ENCODE measurements at places on chromosomes 11 and 22.

DNA sequence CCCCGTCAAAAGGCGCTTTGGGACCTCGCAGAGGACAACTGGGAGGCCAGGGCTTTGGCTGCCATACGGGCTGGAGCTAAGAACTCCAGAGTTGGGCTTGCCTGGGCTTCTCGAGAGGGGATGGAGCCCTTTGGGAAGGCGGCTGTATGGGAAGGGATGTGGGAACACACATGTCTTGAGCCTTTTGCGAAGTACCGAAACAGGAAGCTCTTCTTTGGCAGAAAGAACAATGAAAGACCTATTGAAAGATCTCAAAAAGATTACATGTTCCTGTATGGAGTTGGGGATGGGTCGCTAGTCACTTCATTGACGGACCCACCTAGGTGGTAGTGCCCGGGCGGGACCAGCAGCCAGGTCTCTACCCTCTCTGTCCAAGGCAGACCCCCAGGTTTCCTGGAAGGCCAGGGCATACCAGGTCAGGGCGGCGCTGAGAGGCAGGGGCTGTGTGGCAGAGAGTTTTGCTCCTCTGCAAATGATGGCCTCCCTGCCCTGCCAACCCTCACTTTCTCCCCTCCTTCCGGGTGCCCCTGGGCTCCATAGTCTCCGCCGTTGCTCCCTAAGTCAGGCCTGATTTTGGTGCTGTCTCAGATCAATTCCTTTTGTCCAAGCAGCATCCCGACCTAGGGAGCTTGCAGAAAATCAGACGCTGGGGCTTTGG is 1.0 kb downstream of the ST14 start:
- DNase-seq: peak; percentile 20

GRCh38 chr11:133903056-133903455 is 53.7 kb downstream of the IGSF9B start:
- no peak for DNase-seq

DNA sequence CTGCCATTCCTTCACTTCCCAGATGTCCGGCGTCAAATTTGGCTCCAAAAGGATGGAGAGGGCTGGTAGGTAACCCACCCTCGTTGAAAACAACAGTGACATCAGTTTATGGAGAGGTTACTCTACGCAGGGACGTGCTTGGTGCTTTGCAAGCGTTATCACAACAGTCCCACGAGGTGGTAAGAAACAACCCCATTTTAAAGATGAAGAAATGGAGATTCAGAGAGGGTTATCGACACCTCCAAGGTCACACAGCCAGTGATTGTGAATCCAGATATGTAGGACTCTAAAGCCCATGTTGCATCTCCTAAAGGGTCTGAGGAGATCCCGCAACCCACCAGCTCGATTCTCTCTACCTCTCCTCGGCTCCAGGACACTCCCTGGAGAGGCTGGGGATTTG is 773 bp downstream of the MIAT start:
- DNase-seq: no peak

GRCh38 chr11:12682288-12682687 is 8.1 kb downstream of the TEAD1 start:
- no peak for DNase-seq

DNA sequence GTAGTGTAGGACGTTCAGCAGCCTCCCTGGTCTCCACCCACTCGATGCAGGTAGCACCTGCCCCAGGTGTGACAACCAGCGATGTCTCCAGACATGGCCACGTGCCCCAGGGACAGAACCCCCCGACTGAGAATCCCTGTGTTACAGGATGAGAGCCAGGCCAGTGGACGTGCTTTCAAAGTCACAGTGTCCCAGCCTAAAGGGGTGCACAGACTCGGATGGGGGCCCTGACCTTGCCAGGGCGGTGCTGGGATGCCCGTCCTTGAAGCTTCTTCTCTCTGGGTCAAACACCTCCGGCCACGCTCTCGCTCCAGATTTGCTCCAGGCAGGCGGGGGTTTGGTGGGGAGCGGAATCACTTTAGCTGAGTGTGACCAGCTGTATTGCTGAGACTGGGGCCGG is 23.3 kb upstream of the GAL start:
- DNase-seq: no peak

DNA sequence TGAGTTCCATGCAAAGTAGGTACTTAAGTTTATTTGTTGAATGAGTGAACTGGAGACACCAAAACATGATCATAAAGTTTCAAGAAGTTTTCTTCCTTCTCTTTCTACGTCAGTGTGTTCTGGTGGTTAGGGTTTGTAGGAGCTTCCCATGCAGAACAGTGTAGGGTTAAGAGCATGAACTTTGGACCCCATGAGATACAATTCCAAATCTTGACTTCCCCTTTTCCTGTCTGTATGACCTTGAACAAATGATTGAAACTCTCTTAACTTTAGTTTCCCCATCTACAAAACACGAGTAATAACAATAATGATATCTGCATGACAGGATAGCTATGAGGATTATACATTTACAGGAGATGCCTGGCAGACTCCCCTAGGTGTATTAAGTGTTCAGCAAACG is 41.0 kb upstream of the TENM4 start:
- no peak for DNase-seq

- DNase-seq: no peak
These were observed 16.4 kb upstream of the PAMR1 start for GRCh38 chr11:35541621-35542375.

DNA sequence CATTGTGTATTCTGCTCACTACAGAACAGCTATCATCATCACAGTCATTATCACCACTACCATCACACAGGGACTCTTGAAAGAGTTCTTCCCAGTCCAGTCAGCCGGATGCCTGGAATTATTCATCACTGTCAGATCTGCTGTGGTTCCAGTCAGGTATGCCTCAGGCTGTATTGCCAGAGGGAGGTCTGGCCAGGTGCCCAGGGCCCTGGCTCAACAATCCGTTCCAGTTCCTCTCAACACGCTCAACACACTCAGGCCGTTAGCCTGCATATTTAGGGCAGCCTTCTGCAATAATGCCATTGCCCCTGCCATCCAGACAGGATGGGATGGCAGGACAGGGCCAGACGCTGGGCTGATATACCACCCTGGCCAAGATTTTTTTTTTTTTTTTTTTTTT is 28.6 kb upstream of the RASL10A start:
- peak; percentile 91 for DNase-seq

- no peak for DNase-seq
These were observed 10.5 kb upstream of the SIGIRR start for GRCh38 chr11:425301-425700.

DNA sequence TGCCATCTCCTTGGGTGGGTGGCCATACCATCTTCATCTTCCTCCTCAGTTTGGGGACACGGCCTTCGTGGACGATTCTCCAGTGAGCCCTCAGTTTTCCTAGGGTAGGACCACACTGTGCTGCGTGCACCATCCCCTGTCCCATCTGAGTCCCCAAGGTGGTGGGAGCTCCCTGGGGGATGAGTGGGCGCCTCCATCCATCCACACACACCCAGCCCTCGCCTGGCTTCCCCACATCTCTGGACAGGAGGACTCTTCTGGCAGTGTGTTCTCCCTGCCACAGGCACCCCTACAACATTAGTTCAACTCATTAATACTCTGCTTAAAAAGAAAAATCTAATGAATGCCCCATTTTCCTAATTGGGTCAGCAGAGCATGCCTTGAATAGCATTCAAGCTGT is 408.5 kb downstream of the SHANK2 start:
- DNase-seq: no peak

GRCh38 chr11:110026858-110027626 is 66.2 kb upstream of the ZC3H12C start:
- DNase-seq: no peak

DNA sequence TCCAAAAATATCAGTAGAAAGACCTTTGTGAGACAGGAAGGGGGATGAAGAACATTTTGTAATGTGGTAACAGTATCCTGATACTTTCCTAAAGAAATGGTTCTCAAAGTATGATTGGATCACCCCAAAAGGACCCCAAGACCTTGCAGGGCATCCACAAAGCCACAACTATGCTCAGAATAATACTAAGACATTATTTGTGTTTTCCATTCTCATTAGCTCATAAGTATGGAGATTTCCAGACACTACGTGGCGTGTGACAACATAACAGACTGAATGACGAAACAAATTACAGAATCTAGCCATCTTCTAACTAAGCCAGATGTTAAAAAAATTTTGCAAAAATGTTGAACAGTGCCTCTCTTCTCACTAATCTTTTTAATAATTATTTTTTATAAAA is 24.9 kb downstream of the CHEK2 start:
- DNase-seq: no peak

DNA sequence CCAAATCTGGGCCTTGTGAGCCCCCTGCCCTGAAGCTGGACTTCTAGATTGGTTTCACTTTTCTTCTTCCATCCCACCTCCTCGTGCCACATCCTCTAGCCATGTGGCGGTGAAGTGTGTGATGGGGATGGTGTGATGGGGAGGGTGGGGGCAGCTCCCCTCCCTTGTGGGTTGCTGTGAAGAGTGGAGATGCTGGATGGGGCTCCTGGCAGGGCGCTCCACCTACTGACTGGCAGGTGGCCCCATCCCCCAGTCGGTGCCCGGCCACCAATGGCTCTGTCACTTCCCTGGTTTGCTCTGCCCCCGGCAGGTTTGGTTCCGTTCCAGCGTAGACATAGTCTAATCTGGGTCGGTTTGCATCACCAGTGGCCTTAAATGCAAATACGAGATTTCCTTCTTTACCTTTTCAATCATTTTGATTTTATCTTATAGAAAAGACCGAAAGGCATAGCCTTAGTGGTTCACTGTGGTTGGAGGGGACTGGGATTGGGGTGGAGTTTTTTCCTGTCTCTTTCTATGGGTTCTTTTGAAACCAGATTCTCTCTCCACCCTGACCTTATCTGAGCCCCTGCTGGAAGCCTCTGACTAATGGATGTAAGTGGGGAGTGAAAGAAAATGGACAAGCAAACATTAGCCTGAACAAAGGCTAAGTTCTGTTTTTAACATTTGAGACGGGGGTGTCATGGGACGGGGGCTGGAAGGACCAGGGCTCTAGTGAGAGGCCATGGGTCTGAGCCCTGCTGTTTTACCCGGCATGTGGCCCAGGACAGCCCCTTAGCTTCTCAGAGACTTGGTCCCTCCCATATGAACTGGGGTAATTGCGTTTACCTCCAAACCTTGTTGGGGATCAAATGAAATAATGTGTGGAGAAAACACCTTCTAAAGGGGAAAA is 149.3 kb downstream of the CACNA1I start:
- DNase-seq: no peak

- no peak for DNase-seq
These were observed 323.7 kb downstream of the BRD1 start for GRCh38 chr22:49503896-49504521.

- DNase-seq: no peak
These were observed 34.6 kb upstream of the SHANK2 start for GRCh38 chr11:71286701-71287643.

- DNase-seq: peak; percentile 29
These were observed 63.5 kb upstream of the PHOX2A start for GRCh38 chr11:72307439-72307838.

GRCh38 chr22:50076646-50077535 is 8.3 kb downstream of the MLC1 start:
- no peak for DNase-seq

GRCh38 chr11:27060816-27061460 is 20.3 kb downstream of the BBOX1 start:
- DNase-seq: no peak

- no peak for DNase-seq
These were observed 20.4 kb downstream of the CCDC81 start for GRCh38 chr11:86395061-86395551.

GRCh38 chr11:75633409-75634066 is 35.3 kb downstream of the MAP6 start:
- no peak for DNase-seq

GRCh38 chr11:118659314-118659952 is 20.0 kb downstream of the TREH start:
- DNase-seq: peak; percentile 88

GRCh38 chr11:19929655-19930054 is 217.0 kb downstream of the NAV2 start:
- DNase-seq: no peak

- no peak for DNase-seq
These were observed 4.3 kb upstream of the CCND1 start for GRCh38 chr11:69636512-69637197.

Measured in NCI-H345 (cell line).